NCI-H2171 treated with DMSO at 0.1 percent for 48 hours (cell line): ENCODE measurements at places on chromosomes 13 and 19.

GRCh38 chr13:73189776-73190175 is 131.0 kb downstream of the KLF5 start:
- DNase-seq: no peak

- no peak for DNase-seq
These were observed 1.1 kb downstream of the SYDE1 start for GRCh38 chr19:15108145-15108844.

DNA sequence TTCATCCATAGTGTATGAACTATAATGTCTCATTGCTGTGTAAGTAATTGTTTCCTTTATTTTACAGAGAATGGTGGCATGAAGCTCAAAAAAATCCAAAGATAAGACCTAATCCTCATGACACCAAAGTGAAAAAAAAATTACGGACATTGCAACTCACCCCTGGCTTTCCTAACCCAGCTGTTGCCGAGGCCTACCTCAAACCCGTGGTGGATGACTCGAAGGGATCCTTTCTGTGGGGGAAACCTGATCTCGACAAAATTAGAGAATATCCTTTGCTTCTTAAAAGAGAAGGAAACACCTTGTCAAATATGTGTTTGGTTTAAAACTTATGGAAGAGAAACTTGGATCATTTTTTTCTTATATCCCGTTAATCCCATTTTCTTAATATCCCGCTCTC is 26.3 kb downstream of the ERCC5 start:
- no peak for DNase-seq

GRCh38 chr13:46296115-46296822 is 84.5 kb downstream of the LRRC63 start:
- DNase-seq: no peak
